ENCODE measurements at places on chromosomes 7 and 10.

- DNase-seq = no peak
These were observed 91.7 kb downstream of the RNF216 start for GRCh38 chr7:5689716-5690115.

GRCh38 chr7:146116521-146117222 lies at the start of gene CNTNAP2:
Gene CNTNAP2, plus strand, starts transcription at chr7:146116801. Its CDS starts 76 bp downstream, at chr7:146116877.
- DNase-seq = no peak

DNA sequence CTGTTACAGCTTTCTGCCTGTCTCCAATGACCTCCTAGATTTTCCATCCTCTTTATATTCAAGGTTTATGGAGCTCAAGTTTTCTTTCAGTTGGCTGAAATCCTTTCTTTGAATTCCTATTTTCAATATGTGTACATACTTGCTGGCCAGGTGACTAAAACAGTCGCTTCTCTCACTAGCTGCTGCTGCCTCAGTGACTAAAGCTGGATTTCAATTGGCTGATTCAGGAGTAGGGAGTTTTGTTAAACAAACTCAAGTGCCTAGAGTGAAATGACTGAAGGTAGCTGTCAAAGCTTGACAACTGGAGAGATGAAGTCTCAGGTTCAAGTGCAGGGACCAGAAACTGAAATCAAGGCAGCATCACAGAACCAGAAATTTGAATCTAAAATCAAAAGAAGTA lies 6.7 kb upstream of the POLR1F start:
- no peak for DNase-seq

GRCh38 chr10:33032654-33033151 lies 74.7 kb upstream of the ITGB1 start:
- DNase-seq = no peak

DNA sequence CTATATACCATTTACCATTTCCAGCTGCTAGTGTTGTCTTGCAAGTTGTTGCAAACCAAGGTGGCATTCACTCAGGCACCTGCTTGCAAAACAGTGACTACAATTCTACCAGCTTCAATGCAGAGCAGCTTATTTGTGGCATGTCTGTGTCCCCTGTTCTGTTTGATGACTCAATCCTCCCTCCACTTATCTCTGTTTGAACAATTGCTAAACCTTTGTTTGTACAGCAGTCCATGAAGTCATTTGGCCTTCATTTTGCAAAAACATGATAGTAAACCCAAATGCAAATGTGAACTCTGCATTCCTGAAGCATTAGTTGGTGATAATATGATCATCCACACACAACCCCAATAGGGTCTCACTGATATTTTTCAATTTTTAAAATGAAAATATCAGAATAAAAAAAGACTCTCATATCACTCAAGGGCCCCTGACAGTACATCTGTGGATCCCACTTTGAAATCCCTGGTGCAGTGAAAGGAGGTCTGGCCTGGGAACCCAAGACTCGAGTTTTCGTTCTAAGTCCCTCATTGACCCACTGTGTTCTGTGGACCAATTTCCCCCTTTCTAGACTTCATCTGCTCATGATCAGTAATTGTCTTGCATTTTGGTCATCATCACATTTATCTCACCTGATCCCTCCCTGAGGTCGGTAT lies 425.4 kb downstream of the RPS24 start:
- no peak for DNase-seq

DNA sequence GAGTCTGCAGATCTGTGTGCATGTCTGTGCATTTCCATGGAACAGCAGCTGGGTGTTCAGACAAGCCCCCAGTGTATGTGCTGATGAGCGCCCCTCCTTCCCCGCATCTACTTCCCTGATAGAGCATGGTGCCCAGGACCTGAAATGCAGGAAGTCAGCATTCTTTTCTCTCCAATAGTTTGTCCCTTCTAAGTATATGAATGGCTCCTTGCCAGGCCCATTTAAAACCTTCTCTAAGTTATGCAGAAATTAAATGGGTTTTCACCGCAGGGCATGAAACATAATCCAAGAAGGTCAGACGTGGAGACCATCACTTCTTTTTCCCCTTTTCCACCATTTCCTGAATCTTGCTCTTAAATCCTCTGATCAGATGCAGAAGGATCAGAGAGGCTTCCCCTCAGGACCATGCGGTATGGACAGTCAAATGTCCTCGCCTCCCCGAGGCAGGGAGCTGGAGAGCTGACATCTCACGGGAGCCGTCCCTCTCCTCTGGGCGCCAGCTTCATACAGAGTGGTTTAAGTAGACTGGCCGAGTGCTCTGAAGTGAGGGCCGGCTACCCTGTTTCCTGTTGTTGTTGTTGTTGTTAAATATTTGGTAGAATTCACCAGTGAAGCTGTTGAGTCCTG lies 155.3 kb downstream of the C10orf105 start:
- no peak for DNase-seq

GRCh38 chr7:31203551-31203950 lies 137.0 kb downstream of the NEUROD6 start:
- DNase-seq = no peak

GRCh38 chr10:93039721-93040120 lies 20.9 kb upstream of the CYP26C1 start:
- DNase-seq = peak; percentile 66

All from GM10248 (cell line).